ENCODE measurements at places on chromosomes 16 and 17. TPM values are rescaled to one million over a fixed set of nuclear protein-coding genes. Genes with fewer than 3 reads are reported as not detected.

Gene PRAC2
- not detected for polyA plus RNA-seq

- no peak for DNase-seq
Measured at GRCh38 chr17:18217412-18218015, 7.9 kb upstream of the LLGL1 start.

DNA sequence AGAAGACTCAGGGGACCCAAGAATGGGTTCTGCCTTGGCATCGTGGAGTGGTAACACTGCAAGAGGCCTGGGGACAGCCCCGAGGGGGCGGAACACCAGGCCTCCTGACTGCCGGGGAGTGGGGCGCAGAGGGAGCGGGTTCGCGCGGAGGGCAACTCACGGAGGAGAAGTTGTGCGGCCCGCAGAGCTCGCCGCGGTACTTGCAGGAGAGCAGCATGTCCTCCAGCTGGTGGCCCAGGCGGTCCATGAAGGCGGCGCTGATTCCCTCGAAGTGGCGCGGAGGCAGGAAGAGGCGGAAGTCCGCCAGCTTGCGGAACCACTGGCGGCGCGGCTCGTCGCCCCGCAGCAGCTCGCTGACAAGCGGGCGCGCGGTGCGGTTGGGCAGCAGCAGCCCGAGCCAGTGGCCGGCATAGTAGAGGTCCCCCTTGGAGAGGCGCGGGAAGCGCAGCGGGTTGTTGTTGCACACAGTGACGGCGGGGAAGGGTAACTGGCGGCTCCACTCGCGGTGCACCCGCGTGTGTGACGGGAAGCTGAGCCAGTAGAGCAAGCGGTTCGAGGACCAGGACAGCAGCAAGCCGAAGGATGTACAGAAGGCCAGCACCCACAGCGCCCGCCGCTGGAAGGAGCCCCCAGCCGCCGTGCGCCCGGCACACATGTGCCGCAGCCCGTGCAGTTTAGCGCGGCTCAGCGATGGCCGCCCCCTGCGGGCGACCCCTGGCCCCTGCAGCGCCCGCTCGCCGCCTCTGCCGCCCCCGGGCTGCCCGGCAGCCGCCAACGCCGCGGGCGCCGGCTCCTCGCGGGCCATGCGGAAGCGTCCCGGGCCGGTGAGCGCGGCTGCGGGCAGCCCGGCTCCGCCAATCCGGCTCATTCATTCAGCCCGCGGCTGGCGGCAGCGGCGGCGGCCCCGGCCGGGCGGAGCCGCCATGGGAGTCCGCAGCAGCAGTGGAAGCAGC, 1.6 kb downstream of the ASIC2 start:
- no peak for DNase-seq

DNA sequence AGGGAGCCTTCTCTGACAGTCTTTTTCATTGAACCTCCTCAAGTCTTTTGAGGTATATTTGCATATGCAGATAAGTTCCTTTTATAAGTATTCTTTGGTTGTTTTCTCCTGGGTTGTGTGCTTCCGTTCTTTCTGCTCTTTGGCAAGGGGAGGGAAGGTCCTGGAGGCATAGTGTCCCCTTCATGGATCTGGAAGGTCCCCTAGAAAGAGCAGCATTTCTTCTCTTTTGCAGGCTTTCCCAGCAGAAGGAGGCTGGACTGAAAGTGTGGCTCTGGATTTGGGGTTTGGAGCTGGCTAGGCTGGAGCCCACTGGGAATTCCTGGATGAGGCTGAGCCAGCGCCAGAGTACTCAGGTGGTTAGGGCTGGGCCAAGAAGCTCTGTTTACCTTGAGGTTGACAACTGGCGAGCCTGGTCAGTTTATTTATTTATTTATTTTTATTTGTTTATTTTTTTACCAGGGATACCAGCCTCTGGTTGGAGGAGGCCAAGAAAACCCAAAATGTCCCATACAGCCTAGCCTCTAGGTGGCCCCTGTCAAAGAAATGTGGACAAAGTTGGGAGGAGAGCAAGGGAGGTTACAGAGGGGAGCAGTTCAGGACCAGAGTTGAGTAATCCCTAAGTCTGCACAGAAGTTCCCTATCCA, 5.4 kb upstream of the TOP2A start:
- no peak for DNase-seq

- no peak for DNase-seq
Measured at GRCh38 chr16:19776147-19776546, 58.1 kb downstream of the IQCK start.

DNA sequence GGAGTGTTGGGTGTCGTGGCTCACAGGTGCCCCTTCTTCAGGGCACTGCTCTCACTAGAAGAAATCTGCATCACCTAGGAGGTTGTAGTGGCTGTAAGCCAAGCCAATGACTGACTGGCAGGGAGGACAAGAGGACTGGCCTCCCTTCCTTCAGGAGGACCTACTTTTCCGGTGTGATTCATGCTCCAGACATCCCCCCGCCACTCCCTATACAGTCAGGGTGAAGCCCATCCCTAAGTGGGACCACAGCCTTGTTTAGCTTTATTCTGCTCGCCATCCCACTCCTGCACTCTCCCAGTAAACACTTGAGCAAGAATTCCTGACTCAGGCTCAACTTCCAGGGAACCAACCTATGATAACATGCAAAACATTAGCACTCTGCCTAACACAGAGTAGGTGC, 67.0 kb downstream of the PLCG2 start:
- DNase-seq: no peak

Gene PLA2G10
- polyA plus RNA-seq: not detected

- DNase-seq: no peak
Measured at GRCh38 chr16:4313563-4314531, 2.0 kb upstream of the GLIS2 start.

- no peak for DNase-seq
Measured at GRCh38 chr17:2591040-2591640, 2.3 kb upstream of the PAFAH1B1 start.

GRCh38 chr16:81625544-81626153, 153.4 kb upstream of the PLCG2 start:
- DNase-seq: no peak

GRCh38 chr17:50352072-50352692, 6.3 kb downstream of the XYLT2 start:
- no peak for DNase-seq

DNA sequence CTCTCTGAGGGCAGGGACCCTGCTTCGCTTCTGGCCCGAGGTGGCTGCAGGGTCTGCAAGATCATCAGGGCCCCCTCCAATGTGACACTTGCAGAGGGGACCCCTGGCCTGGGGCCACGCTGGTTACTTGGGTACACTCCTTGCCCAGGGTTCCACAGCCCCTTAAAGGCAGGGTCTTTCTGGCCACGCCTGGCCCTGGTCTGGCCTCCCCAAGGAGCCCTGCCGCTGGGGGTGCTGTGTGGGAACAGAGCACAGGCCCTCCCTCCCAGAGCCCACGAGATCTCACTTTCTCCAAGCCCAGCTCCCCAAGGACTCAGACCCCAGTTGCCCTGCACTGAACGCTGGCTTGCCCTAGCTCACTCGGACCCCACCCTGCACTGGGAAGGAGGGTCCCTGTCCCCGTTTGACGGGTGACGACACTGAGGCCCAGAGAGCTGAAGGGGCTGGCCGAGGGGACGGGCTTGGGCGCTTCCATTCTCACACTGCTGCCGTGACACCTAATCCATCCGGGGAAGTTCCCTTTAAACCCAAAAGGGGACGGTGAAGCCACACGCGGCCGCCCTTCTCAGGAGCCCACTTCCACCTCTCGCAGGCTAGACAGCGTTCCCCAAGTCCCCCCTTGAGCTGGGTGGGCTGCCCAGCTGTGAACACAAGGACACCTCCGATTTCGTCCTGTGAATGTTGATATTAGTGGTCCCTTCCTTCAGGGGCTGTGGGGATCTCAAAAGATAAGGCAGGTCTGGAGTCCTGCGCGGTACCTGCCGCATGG, 26.9 kb upstream of the OSGIN1 start:
- DNase-seq: no peak

GRCh38 chr16:85898521-85899442, at the start of gene IRF8:
Gene IRF8, plus strand, starts transcription at chr16:85899162. Its CDS starts 3,854 bp downstream, at chr16:85903016.
- DNase-seq: no peak

DNA sequence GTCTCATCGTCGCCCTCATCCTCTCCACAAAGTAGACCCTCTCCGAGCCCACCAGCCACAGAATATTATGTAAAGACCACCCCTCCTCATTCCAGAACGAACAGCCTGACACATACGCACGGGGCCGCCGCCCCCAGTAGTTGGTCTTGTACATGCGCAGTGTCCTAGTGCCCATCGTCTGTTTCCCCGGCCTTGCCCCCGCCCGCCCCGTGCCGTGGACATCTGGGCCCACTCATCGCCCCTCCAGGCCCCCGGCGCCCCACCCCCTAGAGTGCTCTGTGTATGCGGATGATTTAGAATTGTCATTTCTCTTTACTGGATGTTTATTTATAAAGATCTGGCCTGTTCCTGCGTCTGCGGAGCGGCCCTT, 475 bp upstream of the AMDHD2 start:
- no peak for DNase-seq

DNA sequence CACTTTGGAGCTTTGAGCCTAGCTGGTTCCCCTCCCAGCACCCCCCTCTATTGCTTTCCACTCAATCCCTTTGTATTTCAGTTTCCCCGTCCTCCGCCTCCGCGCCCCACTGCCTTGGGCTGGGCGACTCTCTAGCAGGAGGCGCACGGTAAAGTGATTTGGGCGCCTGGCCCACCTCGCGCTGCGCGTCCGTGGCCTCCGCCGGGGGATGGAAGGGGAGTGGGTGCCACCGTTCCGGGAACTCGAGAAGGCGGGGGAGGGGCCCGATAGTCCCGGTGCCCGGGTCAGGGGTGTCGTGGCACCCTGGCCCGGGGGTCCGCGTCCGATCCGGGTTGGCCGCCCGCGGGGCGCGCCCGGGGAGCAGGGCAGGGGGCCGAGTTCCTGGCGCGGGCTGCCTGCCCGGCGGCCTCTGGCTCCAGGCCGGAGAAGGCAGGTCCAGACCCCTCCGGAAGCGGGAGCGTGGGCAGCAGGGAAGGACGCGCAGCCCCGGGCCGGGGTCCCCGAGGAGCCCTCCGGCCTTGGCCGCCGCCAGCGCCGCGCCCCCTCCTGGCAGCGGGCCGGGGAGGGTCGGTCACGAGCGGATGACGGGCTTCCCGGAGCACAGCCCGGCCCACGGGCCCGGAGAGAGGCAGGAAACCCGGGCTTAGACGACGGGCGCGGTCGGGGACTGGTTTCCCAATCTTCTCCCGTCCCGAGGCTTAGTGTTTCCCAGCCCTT, 15.8 kb downstream of the MEOX1 start:
- DNase-seq: no peak

DNA sequence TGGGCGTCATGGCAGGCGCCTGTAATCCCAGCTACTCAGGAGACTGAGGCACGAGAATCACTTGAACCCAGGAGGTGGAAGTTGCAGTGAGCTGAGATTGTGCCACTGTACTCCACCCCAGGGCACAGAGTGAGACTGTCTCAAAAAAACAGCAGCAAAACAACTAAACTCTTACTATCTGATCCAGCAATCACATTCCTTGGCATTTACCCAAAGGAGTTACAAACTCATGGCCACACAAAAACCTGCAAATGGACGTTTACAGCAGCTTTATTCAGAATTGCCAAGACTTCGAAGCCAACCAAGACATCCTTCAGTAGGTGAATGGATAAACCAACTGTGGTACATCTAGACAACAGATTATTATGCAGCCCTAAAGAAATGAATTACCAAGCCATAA, 4.0 kb downstream of the SIAH1 start:
- no peak for DNase-seq

Gene EFNB3
- 7.7 TPM for polyA plus RNA-seq

GRCh38 chr17:49741692-49742076, 22.2 kb downstream of the FAM117A start:
- no peak for DNase-seq

DNA sequence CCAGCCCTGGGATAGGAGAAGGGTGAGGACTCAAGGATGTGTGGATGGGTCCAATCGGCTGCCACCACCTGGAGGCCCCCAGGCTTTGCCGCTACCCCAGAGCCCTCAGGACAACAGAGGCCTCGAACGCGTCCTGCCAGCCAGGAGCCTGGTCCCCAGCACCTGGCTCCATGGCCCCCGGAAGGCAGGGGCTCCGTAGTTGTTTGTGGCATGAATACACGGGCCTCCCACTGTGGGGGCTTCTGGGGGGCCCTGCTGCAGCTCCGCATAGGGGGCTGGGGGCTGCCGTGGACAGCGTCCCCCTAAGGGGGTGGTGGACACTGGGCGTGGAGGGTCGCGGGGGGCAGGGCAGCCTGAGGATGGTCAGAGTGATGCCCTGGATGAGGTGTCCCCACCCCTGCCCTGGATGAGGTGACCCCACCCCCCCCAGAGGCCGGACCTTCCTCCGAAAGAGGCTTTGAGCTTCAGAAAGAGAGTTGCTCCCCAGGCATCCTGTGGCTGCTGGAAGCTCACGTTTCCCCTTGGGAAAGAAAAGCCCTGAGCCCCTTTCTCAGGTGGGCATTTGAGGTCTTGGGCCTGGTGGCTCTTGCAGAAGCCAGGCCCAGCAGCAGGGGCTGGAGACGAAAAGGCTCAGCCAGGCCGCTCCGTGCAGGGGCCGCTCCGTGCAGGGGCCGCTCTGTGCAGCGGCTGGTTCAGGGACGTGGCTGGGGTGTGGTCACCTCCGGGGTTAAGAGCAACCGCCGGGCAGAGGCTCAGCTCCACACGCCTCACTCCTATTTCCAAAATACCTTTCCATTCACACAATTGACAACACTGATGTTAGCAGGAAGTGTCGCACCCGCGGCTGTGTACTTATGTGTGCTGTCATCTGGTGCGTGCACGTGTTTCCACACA, 40.3 kb upstream of the GNG13 start:
- no peak for DNase-seq

Gene DNASE1L2
- polyA plus RNA-seq: 0.19 TPM

- DNase-seq: no peak
Measured at GRCh38 chr17:77540975-77541374, 400.2 kb downstream of the SEC14L1 start.

DNA sequence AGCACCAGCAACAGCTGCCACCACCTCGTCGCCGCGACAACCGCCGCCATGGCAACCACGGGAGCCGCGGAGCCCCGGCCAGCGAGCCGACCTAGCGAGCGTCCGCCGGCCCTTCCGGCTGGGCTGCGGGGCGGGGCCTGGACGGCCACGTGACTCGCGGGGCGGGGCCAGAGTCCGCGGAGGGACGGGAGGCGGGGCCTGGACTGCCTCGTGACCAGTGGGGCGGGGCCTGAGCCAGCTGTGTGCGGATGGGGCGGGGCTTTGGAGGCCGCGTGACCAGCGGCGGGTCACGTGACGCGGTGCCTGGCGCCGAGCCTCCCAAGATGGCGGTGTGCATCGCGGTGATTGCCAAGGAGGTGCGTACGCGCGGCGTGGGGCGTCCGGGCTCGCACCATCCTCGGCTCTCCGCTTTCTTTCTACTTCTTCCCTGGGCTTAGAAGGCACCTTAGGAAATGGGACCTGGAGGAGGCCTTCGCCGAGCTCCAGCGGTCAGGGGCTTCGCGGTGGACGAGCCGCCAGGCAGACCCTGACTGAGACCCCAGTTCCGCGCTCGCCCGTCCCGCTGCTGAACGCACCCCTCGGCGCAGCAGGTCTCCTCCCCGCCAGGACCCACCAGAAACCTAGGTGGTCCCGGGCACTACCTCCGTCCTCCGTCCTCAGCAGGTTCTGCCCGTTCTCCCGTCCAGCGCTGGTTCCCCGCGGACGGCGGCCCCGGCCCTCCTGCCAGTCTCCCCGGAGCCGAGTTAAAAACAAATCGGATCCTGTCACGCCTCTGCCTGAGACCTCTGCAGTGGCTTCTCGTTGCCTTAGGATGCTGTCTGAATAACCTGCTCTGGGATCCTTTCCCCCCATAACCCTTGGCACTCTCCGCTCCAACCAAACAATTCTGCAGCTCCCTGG, at the start of the genes GALNS and TRAPPC2L:
Gene GALNS (minus strand): TSS at position 120 of the 900 bp plus-strand sequence. CDS start 70 bp downstream, at position 50.
Gene TRAPPC2L (plus strand): TSS at position 300 of the 900 bp plus-strand sequence. CDS start 24 bp downstream, at position 324.
- peak; percentile 86 for DNase-seq
